Smooth muscle cell of the umbilical artery (primary cell): ENCODE measurements at places on chromosomes 2 and 18. TPM values are rescaled to one million over a fixed set of nuclear protein-coding genes. Genes with fewer than 3 reads are reported as not detected.

The UGT1A1 gene
- total RNA-seq, result not detected in 2 replicates

The PRSS56 gene
- not detected in 2 replicates for total RNA-seq

The CDKL4 gene
- total RNA-seq, result 0.78 and 3.3 TPM in 2 replicates

The MLPH gene
- 11.6 and 50.9 TPM in 2 replicates for total RNA-seq

The CCL20 gene
- 0.92 and 3.0 TPM in 2 replicates for total RNA-seq
